ENCODE measurements at places on chromosomes 6 and 20.

DNA sequence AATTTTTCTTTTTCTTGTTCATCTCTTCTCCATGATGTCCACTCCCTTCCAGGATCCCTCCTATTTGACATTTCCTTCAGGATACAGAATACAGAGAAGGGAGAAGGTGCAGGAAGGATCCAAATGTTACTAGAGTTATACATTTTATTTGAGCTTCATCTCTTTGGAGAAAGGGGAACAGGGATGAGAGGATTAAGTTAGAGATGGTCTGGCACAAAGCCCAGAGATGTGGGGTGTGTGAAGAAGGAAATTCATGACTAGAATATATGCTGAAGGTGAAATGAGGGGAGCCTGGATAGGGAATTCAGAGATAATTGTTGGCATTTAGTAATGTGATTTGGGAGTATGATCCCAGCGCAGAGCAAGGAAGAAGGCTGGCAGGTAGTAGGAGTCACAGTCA is 22.5 kb upstream of the SRPK1 start:
- no peak for DNase-seq

DNA sequence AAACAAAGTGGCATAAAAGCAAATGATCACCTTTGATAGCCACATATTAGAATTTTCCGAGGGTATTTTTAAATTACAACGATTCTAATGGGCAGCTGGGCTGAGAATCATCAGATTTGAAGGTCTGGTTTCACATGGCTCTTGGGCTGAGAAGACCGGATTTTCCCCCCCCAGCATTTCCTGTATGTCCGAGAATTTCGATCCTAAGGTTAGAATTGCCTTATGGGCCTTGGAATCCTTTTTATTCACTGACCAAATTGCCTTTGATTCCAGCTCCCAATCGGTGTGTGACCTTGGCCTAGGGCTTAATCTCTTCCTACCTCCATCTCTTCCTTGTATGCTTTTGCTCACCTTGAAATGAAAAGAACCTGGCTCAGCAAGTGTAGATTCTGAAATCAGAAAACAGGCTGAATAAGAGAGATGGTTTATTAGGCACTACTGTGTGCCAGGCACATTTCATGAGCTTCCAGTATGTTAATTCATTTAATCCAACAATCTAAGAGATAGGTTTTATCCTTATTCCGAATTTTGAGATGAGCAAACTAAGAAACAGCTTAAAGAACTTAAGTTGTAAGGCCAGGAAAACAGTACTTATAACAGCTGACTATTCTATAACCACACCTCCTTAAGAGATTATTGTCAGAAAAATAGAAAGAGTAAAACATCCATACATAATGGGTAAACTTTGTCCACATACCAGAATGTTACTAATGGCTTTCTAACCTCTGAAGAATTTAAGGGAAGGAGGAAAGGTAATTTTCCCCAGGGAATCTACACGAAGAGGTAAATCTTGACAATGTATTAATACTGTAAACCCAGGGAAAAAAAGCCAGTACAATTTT is 39.4 kb downstream of the HFE start:
- no peak for DNase-seq

DNA sequence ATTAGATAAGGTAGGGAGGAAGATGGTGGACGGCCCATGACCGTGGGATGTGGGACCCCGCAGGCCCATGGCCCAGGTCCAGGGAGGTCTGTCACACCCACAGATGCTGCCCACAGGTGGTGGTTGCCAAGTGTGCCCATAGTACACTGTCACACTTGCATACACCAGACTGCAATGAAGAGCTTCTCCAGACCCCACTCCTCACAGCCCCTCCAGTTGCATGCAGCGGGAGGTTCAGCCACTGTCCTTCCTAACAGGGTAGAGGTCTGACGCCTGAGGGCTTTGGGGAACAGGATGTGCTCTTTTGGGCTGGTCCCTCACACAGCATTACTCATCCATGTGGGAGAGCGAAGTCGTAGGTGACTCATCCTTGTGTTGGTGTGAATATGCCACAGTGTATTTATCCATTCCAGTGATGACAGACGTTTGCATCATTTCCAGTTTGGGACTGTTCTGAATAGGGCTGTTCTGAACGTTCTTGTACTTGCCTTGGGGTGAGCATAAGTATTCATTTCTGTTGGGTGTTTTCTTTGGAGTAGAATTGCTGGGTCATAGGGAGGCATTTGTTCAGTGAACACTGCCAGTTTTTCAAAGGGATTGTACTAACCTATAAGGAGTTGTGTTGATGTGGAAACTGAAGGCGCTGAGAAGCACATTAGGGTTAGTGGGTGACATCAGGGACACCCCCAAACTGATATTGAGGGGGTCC is 10.1 kb upstream of the PYGB start:
- peak; percentile 55 for DNase-seq

DNA sequence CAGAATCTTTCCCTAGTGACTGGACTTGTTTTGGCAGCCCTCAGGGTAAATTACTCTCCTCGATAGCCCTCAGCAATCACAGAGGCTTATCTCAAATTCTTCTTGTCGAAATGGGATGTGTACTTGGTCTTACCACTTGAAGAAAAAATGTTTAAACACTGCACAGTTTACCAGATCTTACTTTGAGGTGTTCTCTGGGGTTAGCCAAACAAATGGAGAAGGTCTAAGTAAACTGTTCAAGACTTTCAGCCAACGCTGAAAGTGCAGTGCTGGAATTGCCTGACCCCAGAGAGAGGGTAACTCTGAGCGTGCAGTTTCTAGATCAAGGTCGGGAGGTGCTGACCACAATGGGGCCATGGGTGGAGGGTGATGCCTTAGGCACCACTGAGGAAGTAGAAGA is 39.2 kb downstream of the MYLIP start:
- no peak for DNase-seq

DNA sequence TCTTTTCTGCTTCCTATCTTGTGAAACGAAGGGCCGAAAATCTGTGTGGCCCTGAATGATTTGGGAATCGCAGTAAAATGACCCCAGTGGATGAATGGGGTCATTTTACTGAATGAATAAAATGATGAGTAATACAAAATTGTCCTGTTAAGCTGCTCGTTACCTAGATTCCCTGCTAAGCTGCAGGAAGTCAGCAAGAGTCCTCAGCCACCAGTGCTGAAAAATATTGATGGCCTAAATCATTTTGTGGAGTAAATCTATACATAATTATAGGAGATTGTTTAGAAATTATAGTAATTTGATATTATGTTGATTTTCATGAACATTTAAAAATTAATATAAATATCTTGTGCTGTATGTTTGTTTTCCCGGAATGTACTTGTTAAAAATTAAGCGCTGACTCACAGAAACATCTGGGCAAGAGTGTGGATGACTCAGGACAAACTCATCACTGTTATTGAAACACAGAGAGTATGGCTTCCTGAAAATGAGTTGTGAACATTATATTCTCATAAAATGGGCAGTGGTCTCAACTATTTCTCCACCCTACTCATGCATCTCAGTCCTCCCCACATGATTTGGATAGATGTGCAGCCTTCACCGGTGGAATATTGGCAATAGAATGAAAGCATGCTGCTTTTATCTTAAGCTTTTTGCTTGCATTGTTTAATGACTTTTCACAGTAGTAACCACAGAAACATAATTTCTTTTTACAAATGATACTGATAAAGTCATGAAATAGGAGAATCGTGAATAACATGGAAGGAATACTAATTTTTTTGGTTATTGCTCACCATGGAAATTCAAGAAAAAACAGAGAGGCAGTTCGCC is 36.2 kb upstream of the RGS17 start:
- DNase-seq: no peak

- DNase-seq: no peak
These were observed 207.4 kb upstream of the LRFN2 start for GRCh38 chr6:40794586-40794985.

GRCh38 chr20:58473453-58474425 is 41.5 kb downstream of the APCDD1L start:
- DNase-seq: no peak

GRCh38 chr6:170212956-170213636 is 77.8 kb downstream of the DLL1 start:
- no peak for DNase-seq

DNA sequence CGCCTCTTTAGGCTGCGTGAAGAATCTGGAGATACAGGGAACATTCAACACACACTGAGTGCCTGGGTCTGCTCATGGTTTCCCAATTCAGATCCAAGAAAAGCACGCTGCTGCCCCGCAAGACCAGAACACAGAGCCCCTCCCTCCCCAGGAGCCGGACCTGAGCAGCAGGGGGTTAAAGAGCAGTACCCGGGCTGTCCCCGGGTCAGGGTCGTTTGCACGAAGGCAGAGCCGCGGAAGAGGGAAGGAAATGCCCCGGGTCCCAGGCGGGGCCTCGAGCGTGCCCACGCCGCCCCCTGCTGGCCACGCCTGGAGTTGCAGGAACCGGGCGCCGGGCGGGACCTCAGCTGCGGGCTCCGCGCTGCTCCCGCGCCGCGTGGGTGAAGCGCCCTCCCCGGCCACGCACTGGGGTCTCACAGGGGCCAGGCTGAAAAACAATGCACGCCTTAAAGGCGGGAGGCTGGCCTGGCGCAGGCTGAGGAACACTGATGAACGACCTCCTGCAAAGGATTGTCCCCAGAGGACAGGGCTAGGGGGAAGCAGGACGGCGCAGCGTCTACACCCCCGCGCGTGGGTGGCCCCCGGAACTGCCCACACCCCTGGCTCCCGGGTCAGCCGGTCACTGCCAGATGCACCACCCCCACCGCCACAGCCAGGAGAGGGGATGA is 48.9 kb downstream of the ANKRD60 start:
- DNase-seq: peak; percentile 69

DNA sequence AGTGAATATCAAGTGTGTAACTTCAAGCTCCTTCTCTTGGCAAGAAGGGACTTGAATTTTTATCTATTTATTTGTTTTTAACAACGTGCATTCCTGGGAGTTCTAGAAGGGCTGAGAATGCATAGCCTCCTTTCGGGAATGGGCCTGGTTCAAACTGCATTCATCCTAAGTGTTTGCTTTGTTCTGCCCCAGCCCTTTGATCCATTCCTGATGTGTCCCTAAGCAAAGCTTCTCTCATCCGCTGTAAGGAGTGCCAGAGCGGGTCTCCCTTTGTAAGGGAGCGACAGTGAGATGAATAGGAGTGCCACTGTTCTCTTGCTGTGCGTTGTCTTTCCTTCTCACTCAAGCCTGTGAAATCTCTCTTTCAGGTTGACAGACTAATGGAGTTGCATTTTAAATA is 61.0 kb upstream of the VSTM2L start:
- no peak for DNase-seq

DNA sequence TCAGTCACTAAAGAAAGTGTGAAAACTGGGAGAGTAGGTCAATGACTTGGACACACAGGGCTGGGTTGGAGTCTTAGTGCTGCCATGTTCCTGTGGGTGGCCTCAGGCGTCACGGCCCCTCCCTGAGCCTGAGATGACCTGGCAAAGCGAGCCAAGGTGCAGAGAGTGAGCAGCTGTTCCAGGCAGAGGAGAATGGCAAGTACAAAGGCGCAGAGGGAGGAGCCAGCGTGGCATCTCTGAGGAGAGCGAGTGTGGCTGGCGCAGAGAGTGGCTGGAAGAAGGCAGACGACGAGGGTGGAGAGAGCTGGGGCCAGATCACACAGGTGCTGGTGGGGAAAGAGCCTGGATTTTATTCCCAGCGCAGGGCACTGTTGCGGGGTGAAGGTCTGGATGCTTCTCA is 20.6 kb upstream of the CHMP4B start:
- DNase-seq: no peak

DNA sequence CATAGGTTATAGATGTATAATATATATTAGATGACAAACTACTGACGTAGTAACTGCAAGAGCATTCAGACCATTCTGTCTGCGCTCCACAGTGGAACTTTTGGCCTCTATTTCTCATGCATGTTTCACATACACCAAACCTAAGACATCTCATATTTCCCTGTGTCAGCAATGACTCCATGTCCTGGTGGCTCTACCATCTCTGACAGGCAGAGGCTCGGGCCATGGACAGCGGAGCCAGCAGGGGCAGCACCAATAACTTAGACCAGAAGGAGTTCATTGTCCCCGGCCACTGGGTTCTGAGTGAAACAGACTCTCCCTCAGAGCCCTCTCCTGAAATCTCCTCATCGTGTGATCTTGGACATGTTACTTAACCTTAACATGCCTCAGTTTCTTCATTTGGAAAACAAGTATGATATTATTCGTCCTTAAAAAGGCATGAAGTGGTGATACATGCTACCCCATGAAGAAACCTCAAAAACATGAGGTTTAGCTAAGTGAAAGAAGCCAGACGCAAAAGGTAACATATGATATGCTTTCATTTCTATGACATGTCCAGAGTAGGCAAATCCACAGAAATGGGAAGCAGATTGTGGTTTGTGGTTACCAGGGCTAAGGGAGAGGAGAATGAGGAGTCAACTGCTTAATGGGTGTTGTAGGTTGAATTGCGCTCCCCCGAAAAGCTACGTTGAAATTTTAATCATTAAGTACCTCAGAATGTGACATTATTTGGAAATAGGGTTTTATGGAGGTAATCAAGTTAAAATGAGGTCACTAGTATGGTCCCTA is 564.0 kb upstream of the JARID2 start:
- DNase-seq: no peak

GRCh38 chr20:49529470-49529869 is 38.5 kb downstream of the PTGIS start:
- DNase-seq: no peak

DNA sequence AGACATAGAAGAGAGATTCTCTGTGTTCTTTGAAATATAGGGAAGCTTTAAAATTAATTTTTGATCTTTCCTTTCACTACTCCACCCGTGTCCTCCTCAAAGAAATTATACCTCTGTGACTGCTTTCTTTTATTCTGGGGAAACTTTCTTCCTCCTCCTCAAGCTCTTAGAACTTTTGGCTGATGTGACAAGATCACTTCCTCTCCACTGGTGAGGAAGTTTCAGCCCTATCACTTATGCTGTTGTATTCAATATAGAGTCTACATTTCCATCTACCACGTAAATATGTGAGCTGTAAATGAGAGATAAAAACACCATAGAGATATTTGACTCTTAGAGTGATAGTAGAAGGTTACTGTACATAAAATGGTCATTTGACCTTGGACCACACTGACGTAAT is 141.9 kb upstream of the SASH1 start:
- DNase-seq: no peak

- no peak for DNase-seq
These were observed 78.2 kb downstream of the C6orf118 start for GRCh38 chr6:165231177-165231576.

- DNase-seq: no peak
These were observed 646.5 kb upstream of the EPHA7 start for GRCh38 chr6:94065707-94066337.

DNA sequence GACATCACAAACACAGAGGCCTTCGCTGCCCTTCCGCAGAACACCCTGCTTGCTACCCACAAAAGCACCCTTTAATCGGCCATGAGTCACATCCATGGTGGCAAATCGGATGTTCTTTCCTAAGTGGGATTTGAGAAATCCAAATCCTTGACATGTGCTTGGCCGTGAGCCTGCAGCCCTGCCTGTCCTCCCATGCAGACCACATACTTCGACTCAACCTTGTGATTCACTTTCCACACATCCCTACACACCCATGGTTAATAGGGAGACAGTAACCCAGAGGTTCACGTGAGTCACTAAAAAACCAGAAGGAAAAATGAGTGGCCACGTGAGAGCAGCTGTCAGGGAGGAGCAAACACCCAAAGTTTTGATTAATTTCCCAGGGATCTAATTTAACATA is 19.4 kb downstream of the RAMACL start:
- no peak for DNase-seq

GRCh38 chr6:160221423-160221822 is 37.2 kb downstream of the SLC22A2 start:
- no peak for DNase-seq

Measured in activated T-cell treated with anti-CD3 and anti-CD28 coated beads for 48 hours (primary cell).